ENCODE measurements at places on chromosomes 13 and 19.

DNA sequence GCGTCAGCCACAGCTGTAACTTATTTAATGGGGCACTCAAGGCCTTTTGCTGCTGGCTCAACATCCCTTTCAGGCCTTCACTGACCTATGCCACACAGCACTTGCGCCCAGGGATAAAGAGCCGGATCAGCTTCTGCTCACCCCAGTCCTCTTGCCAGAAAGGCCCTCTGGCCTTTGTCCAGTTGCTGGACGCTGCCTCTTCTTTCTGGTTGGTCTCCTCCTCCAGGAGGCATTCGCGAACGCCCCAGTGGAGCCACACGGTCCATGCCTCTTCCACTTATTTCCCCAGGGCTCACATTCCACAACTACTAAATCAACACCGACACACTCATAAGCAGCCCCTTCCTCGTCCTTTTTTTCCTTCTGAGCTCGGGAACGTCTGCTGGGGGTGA lies 3.7 kb upstream of the ZNF329 start:
- no peak for DNase-seq

DNA sequence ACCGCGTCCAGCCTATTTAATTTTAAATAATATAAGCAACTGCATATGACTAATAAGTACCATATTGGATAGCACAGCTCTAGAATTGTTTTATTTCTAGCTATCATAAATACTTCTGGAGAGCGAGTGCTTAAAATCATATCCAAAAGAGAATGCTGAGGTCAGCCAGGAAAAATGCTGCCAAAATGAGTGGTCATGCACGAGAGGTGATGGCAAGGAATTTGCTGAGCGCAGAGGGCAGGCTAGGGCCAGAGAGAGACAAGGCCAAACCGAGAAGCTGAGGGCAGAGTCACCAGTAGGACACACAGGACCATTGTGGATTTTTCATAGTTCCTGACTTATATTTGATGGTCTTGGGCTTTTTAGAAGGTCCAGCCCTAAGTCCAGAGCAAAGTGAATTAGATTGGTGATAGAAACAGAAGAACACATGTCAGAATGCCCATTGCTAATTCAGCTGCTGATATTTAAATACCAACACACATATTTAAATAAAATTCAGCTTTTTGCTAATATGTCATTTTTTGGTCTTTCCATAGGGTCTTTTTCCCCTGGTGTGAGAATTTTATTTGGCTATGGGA lies 33.6 kb upstream of the UBL3 start:
- DNase-seq: no peak

DNA sequence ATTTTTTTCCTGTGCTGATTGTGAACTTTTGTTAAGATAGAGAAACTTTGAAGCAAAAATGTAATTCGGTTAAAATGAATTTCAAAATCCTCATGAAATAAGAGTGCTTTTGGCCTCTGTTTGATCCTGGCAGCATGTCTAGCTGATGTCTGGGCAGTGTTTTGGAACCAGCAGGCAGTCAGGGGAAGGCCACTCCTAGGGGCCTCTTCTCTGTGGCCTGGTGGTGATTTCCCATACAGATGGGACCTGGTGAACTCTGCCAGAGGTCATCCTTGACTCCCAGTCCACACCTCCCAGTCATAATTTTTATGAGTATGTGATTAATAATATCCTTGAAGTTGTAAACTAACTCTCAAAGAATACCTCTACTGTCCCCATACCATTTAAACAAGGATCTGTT lies 226.6 kb downstream of the PCCA start:
- DNase-seq: no peak

DNA sequence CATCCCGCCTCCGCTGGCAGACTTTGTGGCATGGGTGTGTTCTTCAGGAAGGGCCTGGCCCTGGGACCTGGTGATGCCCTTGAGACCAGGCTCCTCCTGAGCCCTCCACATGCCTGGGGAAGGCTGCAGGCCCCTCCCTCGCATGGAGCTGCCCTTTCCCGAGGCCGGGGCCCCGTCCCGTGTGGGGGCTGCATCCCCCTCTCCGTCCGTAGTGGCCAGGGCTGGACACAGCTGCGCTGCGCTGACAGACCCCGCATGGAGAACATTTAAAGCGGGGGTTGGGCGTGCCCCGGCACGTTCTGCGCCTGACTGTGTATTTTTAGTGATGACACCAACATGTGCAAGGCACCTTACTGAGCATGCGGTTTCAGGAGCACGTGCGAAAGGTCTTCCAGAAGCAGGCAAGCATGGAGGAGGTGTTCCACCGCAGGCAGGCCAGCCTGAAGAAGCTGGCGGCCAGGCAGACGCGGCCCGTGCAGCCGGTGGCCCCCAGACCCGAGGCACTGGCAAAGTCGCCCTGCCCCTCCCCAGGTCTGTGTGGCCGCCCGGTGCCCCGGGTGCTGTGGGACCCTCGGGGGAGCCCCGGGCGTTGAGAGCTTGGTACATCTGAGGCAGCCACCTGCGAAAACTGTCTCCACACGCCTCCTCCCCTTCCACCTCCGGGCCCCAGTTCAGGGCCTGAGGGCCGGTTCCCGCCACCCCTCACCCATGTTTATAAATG lies 28.8 kb upstream of the F7 start:
- DNase-seq: no peak

- no peak for DNase-seq
Observed at GRCh38 chr19:44530777-44531176, 1.3 kb upstream of the CEACAM20 start.

GRCh38 chr13:77749344-77749880 lies 51.9 kb downstream of the SLAIN1 start:
- DNase-seq: no peak

DNA sequence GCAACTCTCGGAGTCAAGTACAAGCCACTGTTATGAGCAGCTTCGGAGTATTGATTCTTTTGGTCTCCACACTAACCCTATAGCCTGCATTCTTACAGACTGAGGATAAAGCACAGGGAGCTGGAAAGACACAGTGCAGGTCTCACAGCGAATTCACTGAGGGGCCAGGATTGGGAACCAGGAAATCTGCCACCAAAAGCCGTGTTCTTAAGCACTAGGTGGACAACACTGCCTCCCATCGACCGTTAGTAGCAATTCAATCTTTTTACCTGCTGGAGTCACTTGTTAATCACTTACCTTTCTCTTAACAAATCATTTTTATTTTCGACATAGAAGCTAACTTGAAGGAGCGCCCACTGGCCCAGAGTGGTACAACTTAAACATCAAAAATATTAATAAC lies 6.3 kb downstream of the PMIS2 start:
- no peak for DNase-seq

DNA sequence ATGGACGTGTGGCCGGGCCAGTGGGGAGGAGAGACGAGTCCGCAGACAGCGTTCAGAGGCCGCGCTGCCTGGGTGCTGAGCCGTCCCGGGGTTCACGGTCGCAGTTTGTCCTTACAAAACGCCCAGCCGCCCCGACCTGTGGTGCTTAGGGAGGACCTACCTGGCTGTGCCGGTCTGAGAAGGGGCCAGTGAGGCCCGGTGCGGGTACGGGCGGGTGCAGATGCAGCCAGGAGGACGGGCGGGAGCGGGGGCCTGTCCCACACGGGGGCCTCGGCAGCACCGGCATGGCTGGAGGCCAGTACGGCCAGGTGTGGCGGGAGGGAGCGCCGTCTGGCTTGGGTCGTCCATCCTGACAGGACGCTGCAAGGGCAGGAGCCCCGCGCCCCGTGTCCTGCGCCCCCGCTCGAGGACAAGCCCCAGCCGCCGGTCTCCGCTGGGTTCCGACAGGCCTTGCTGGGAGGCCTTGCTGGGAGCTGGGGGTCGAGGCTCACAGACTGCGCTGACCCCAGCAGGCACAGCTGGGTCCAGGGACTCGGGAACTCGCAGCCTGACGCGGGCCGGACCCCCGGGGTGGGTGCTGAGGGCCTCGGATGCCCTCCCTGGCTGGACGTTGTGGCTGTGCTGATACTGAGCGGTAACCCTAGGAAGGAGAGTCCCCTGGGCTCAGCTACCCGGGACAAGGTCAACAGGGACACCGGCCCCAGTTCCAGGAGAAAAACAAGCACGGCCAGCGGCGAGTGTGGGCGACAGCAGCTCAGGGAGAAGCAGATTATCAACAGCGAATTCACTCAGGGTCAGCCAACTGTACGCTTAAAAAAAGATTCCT lies 5.3 kb upstream of the PROZ start:
- no peak for DNase-seq

DNA sequence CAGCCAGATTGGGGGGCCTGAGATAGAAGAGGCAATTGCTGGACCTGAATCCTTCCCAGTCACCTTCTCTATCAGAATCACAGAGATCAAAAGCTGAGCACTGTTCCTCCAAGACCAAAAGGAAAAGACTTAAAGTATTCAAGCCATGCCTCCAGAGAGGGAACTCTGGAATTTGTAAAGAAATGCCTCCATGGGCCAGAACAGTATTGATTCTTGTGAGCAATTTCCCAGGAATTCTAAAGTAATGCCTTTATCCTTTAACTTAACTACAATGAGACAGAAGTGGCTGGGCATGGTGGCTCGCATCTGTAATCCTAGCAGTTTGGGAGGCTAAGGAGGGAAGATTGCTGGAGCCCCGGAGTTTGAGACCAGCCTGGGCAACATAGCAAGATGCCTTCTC lies 148.8 kb downstream of the FLT1 start:
- DNase-seq: no peak

GRCh38 chr19:35601971-35602370 lies 10.6 kb upstream of the HAUS5 start:
- DNase-seq: no peak

DNA sequence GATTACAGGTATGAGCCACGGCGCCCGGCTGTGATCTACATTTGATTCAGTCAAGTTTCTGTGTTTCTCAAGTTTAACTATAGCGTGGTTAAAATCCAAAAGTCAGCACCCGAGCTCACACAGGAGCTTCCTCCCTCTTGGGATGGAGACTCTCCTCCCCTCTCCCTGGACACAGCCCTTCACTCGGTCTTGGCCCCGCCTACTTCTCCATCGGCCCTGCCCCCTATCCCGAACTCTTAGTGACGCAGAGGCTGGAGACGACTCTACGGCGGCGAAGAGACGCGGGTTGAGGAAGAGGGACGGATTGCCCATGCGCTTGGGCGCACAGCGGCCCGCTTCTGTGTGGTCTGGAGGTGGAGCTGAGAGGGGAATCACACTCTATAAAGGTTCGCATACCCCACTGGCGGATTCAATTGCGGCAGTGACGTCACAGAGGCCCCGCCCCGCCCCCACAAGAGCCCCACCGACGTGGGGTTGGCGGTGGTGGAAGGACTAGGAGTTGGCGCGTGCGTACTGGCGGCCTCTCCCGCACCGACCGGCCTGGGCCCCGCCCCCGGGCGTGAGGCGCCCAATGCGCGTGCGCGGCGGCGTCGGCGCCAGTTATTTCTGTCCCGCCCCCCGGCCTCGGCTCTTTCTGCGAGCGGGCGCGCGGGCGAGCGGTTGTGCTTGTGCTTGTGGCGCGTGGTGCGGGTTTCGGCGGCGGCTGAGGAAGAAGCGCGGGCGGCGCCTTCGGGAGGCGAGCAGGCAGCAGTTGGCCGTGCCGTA lies at the start of gene TRIM28:
TSS of gene TRIM28 (plus strand) at position 239 of the 765 bp plus-strand sequence. CDS start 694 bp downstream, outside the sequence.
- peak; percentile 100 for DNase-seq

- no peak for DNase-seq
Observed at GRCh38 chr13:44048326-44048725, 168.6 kb downstream of the LACC1 start.

GRCh38 chr13:99322297-99323103 lies 15.3 kb upstream of the GPR183 start:
- no peak for DNase-seq

DNA sequence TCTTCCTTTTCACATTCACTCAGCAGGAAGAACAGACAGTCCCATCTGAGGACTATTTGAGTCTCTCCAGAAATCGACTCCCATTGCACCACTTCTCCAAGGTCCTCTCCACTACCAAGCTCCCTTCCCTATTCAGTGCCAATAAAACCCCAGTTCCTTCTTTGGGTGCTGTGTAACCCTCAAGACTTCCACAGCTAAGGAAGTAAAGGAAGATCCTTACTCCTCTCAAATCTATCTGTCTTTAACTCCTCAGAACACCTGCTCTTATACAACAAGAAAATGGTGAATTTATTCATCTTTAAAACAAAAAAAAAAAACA lies 29.2 kb upstream of the TM9SF2 start:
- DNase-seq: no peak

GRCh38 chr13:50636007-50636704 lies 207.3 kb downstream of the DLEU7 start:
- DNase-seq: no peak

DNA sequence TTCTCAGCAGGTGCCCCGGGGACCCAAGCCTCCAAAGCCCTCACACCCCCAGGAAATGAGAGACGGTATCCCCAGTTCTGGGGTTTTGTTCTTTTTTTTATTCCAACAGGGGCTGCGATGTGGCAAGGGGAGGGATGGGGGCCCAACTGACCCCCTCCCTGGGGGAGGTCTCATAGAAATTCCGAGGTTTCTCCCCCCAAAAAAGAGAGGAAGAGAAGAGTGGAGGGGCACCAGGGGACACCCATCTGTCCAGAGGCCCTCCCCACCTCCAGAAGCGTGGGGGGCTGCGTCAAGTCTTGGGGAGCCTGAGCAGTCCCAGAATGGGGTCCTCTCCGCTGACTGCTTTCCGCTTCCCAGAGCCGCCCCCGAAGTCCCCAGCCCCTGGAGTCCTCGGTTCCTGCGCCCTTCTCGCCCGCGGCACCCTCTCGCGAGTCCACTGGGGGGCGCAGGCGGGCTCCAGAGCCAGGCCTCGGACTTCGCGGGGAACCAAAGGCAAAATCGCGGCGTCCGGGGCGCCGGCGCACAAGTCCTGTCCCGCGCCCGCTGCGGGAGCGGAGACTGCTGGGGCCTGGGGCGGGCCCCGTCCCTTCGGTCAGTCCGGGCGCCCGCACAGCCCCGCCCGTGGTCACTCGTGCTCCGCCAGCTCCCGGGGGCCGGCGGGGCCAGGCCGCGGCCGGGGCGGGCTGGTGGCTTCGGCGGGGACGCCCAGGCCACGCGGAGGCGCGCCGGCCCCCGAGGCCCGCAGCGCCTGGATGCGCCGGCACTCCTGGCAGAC lies 4.4 kb upstream of the ATP1A3 start:
- DNase-seq: no peak

DNA sequence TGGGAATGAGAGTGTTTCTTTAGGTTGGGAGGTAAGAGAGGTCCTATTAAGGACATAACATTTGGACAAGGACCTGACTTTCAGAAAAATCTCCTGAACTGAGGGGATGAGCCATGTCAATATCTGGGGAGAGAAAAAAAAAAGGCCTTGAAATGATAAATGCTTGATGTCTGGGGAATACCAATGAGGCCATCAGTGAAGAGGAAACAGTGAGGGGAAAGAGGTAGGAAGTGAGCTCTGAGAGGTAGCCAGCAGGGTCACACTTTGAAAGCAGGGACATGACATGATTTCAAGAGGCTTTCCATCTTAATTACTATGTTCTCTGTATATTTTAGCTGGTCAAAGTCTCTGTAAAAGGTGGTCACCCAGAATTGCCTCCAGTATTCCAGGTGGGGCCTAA lies 9.9 kb upstream of the UBE2L5 start:
- no peak for DNase-seq

- DNase-seq: peak; percentile 68
Observed at GRCh38 chr19:48398375-48399235, 5.1 kb downstream of the GRIN2D start.

- DNase-seq: no peak
Observed at GRCh38 chr13:99276706-99277105, 18.5 kb upstream of the GPR18 start.

GRCh38 chr13:25391932-25392331 lies 20.2 kb downstream of the ATP8A2 start:
- no peak for DNase-seq

- DNase-seq: no peak
Observed at GRCh38 chr13:81927347-81927746, 1586.4 kb upstream of the SPRY2 start.

- no peak for DNase-seq
Observed at GRCh38 chr19:47313754-47314295, 4.2 kb downstream of the C5AR1 start.

Measured in stimulated activated CD4-positive, alpha-beta T cell treated with anti-CD3 and anti-CD28 coated beads, Interleukin-1b, Interleukin-23, amount 100 ng/mL, for 24 hours (primary cell).